ENCODE measurements at places on chromosomes 3 and 15.

- DNase-seq = no peak
Measured at GRCh38 chr15:34336991-34337556, 507 bp downstream of the SLC12A6 start.

DNA sequence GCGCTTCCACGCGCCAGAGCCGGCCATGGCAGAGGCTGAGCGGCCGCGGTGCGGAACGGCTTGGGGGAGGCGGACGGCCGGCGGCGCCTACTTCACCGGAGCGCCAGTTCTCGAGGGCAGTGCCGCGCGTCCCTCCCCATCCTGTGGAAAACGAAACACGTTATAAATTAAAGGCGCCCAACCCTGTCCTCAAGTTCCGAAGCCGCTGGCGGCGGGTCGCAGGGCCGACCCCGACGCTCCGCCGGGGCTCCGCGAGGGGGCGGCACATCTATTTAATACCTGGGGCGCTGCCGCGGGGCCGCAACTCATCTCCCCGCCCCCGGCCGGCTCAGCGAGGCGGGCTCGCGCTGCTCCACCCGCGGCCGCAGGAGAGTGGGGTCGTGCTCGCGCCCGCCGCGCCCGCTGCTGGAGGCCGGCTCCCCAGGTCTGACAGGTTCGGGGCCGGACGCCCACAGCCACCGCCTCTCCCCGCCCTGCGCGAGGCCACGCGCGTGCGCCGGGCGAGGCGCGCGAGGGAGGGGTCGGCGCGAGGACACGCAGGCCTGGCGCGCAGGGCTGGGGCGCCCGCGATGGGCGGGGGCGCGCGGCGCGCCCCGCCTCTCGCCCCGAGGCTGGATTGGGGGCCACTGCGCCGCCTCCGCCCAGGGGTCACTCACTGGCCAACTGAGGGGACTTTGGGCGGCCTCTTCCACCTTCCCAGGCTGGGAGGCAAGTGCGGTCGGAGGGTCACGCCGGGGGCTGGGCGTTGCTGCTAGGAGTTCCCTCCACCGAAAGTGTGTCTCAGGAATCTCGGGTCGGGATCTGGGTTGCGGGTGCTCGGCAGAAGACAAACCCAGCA, at the start of gene SLC30A4:
Gene SLC30A4, minus strand, starts transcription at position 428 of the 838 bp plus-strand sequence. Its CDS starts 401 bp downstream, at position 27.
- DNase-seq = no peak

DNA sequence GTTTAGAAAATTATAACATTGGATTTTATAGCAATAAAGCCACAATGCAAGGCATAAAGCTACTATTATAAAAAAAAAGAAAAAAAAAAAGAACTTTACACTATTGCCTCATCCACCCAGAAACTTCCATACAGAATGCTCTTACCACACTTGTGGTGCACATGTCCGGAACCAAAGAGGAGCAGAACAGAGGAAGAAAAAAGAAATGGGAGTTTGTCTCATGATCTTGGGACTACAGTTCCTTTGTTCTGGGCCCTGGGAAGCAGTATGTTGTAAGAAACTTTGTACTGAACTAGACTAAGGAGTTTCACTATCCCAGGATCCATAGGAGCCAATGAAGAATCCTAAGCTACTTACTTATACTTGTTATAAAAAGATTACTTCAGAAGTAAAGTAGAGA, 36.1 kb downstream of the FMN1 start:
- no peak for DNase-seq

- no peak for DNase-seq
Measured at GRCh38 chr3:31937225-31937624, 43.8 kb downstream of the OSBPL10 start.
